MM.1S (cell line): ENCODE measurements at places on chromosomes 2 and 18.

DNA sequence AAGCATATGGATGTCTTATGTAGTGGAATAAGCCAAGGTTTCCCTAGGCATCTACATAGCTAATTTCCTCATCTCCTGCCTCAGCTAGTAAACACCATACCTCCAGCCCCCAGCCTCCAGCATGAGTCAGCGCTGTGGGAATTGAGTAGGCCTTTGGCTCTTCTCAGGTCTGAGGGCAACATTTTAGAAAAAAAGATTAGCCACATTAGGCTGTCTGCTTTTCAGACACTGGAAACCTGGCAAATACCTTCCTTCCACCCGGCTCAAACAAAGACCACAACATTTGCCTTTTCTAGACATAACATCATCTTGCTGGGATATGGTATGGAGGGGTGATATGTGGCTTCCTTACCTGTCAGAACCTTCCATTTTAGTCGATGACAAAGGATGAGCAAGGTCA is 6.1 kb upstream of the CCDC195 start:
- DNase-seq: no peak

DNA sequence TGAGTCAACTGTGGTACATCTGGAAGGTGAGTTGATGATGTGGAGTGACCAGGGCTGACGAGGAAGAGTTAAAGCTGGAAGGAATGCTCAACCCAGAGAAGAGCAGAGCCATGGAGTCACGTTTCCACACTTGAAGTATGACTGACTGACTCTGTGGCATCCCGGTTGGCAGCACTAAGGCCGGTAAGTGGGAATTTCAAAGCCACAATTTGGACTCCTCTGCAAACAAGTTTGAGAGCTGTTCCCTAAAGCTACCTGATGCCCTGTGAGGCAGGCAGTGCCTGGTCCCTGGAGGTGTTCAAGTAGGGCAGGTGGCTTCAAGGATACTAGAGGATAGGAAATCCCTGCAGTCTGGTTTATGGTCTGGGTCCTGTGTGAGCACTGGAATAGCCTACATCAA is 69.3 kb upstream of the ITGB6 start:
- DNase-seq: no peak

DNA sequence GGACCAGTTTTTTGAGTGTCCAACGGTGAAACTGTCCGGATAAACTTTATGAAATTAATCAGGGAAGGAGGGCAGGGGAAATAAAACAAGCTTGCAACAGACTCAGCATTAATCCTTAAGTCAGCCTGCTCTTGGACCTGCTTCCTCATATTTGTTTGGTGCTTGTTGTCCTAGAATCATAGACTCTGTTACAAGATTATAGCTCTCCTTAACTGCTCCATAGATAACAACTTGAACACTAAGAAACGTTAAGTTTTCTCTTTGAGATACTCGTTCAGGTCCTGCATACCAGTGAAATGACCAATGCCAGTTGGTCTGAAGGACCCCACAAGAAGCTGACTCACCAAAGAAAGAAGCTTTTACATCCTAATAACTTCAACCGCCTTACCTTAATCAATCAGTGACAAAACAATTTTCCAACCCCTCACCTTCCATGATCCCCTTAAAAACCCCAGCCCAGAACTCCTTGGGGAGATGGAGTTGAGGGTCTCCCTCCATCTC is 493.2 kb downstream of the PID1 start:
- no peak for DNase-seq

DNA sequence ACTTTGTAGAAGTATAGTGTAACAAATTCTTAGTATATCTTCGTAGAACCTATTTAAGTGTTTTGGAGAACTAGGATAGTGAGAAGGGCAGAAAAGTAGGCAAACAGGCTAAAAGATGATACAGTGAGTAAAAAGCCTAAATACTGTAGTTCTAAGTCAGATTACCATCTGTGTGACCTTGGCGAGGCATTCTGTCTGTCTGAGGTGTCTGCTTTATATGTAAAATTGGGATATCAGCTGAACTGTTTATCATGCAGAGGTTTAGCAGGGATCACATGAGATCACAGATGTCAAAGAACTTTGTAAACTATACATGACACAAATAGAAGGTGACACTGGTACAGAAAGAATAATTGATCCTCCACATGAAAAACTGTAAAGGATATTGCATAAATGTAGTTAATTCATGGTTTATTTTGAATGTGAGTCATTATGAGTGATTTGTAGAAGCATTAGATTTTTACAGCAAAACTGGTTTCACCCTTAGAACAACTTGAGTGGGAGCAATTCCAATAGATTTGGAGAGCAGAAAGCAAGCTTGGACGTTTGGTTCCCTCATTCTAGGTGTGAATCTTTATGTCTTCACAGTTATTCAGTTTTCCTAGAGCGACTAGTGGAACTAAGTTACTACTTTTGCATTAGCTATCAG is 41.9 kb downstream of the TAF1B start:
- no peak for DNase-seq

DNA sequence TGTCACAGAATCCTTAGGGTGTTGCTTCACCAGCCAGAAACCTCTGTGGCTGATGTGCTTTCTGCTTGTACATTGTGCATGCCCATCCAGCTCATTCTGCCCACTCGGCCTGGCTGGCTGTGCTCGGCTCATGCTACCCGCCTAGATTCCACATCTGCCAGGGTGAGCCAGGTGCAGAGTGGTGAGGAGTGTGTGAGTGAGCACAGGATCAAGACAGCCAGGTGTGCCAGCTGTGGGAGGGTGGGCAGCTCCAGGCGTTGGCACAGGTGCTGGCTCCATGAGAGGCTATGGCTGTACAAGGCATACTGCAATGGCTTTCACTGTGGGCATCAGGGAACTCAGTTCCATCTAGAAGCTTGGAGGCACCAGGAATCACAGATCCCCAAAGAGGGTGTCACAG is 1321.8 kb upstream of the CRIM1 start:
- no peak for DNase-seq

GRCh38 chr18:45399643-45400042 is 215.6 kb upstream of the SLC14A2 start:
- DNase-seq: no peak

DNA sequence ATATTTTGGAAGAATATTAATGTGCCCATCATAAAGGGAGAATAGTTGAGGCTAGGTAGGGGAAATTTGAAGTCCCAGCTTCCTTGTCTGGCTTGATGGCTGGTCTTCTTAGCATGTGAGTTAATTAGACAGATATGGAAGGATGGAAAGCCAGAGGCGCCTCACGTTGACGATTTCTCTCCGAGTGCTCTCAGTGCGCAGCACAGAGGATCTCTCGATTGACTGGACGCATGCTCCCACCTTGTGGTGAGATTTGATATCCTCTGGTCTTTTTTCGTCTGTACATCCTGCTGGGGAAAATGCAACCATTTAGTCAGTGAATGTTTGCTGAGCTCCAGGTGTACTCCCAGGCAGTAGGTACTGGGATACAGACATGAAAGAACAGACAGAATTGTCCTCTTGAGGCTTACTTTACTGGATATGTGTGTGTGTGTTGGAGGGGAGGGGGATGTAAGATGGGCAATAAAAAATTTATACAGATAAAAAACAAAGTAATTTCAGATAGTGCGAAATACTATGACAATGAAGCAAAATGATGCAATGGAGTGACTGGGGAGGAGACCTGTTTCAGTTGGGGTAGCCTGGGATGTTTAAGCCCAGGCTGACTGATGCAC is 66.9 kb upstream of the ZNG1B start:
- DNase-seq: peak; percentile 69

- no peak for DNase-seq
Observed at GRCh38 chr2:205628422-205628821, 53.9 kb upstream of the NRP2 start.

- no peak for DNase-seq
Observed at GRCh38 chr2:52264488-52264887, 1232.6 kb upstream of the NRXN1 start.

- DNase-seq: no peak
Observed at GRCh38 chr18:8787371-8787670, 82.0 kb downstream of the MTCL1 start.

- DNase-seq: peak; percentile 28
Observed at GRCh38 chr2:206981739-206982340, 42.5 kb downstream of the CPO start.

- DNase-seq: no peak
Observed at GRCh38 chr18:57428221-57429150, 6.7 kb upstream of the ONECUT2 start.

- DNase-seq: no peak
Observed at GRCh38 chr2:216491793-216492596, 6.6 kb upstream of the RPL37A start.

DNA sequence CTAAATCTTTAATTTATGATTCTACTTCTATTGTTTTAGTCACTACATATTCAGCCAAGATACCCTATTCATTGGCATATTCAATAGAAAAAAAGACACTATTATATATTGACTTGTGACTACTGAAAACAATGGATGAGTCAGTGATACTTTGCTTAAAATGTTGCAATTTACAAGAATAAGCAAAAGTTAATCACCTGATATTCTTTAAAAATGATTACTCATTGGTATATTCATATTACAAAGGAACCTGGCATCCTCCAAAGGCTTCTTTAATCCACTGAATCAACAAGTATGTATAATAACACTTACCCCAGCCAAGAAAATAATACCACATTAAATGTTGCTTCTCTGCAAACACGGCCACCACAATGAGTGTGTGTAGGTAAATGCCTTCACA is 87.8 kb downstream of the CALCRL start:
- DNase-seq: no peak

- DNase-seq: no peak
Observed at GRCh38 chr2:220513573-220514288, 886.3 kb downstream of the SLC4A3 start.

DNA sequence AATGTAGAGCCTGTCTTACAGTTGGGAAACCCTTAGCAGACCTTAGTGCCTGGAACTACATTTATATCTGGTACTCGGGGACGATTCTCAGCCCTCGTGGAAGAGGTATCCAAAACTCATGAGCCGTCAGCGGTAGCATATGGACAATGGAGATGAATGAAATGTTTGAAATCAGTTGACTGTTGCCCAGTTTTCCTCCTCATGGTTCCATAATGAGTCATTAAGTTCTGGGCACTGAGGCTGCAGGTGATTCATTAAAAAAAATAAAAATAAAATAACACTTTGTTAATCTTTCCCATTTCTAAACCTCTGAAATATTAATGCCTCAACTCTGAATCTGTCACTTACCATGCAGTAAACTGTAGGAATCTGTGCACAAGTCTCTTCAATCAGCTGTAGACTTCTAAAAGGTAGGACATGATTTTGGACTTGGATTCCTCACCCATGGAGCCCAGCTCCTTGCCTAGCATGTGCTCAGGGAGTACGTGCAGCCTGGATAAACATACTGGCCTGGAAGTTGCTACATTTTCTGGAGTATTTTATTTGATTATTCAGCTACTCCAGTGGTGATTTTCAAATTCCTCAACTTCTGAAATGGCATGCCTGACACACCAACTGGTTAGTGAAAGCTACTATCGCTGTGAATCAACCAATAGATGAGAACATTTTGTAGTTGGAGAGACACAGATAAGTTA is 979.2 kb downstream of the CNTNAP5 start:
- DNase-seq: no peak

- DNase-seq: peak; percentile 14
Observed at GRCh38 chr2:201452058-201452921, 750 bp downstream of the STRADB start.

DNA sequence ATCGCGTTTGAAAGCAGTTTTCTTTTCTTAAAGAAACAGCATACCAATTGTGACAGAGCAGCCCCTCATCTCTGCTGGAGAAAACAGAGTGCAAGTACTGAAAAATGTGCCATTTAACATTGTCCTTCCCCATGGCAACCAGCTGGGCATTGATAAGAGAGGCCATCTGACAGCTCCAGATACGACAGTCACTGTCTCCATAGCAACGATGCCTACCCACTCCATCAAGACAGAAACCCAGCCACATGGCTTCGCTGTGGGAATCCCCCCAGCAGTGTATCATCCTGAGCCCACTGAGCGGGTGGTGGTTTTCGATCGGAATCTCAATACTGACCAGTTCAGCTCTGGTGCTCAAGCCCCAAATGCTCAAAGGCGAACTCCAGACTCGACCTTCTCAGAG is 9.5 kb downstream of the GRHL1 start:
- no peak for DNase-seq

DNA sequence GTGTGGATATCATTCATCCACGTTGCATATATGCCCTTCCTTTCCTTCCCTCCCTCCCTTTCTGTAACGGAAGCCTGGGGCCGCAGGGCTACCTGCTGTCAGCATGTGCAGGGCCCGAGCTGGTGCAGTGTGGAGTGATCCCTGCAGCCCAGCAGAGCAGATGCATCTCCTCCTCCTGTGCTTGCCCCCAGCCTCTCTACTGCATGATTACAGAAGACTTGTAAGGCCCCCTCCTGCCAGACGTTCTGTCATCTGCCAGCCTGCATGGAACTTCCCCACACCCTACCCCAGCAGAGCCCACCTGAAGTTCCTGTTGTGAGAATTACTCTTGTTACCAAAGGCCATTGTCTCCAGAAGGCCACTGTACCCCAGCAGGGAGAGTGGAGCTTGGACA is 67.5 kb upstream of the FOSL2 start:
- no peak for DNase-seq

- no peak for DNase-seq
Observed at GRCh38 chr18:73945130-73945792, 202.4 kb downstream of the FBXO15 start.

DNA sequence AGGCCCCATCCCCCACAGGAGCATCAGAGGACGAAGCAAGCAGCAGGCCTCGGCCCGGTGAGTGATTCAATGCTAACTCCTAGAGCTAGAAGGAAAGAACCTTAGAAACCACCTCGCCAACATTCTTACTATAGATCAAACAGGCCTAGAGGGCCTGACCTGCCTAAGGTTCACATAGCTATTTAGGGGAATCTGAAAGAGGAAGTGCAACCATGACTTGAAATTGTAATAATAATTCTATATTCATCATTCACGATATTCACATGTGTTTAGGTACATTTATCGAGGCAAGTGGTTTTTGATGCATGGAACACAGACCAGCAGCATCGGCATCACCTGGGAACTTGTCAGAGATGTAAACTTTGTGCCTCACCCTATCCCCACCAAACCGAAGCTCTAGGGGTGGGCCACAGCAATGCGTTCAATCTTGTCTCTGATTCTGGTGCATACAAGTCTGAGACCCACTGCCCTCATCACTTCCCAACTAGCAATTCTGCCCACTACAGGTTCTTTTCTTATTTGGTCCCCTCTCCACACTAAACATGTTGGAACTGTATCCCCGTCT is 78.0 kb upstream of the DNMT3A start:
- DNase-seq: peak; percentile 95

- DNase-seq: peak; percentile 14
Observed at GRCh38 chr2:222424729-222425671, 657 bp downstream of the SGPP2 start.

- DNase-seq: no peak
Observed at GRCh38 chr2:11963966-11964365, 217.5 kb downstream of the LPIN1 start.

DNA sequence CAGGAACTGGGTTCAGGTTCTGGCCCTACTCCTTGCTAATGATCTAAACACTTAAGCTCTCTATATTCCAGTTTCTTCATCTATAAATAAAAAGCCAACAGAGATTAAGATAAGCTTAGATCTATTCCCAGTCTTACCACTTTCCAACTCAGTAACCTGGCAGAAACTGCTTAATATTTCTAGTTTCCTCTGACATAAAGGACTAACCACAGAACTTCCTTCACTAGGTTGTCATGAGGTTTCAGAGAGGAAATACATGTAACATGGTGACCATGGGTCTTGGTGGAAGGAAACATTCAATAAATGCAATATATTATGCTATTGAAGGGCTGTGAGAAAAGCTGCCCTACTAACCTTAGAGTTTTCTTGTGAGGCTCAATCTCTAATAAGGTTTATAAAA is 114.4 kb upstream of the PDE1A start:
- DNase-seq: peak; percentile 80
